ENCODE measurements at places on chromosomes 3 and 15.

GRCh38 chr3:21662403-21662802 is 88.6 kb downstream of the ZNF385D start:
- DNase-seq: no peak

DNA sequence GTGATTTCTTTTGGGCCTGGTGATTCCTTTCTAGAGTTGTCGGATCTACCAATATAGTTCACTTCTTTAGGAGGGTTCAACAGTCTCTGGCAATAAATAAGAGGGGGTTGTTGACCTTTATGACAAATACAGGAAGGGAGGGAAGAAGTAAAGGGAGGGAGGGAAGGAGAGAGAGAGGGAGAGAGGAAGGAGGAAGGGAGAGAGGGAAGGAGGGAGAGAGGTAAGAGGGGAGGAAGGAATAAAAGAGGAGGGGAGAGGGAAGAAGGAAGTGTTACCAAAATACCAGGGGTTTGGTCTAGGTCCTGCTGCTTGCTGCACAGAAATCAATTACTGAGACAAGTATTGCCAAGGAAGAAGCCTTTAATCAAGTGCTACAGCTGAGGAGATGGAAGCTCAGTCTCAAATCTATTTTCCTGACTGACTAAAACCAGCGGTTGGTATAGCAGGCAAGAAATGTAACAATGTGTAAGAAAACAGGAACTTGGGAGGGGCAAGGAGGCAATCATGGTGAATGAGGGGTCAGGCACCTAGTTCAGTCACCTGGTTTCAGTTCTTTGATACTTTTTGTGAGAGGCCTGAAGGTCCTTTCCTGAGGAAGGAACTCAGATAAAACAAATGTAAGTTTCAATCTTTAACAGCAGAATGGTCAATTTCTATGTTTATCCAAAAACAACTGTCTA is 14.1 kb upstream of the TMEM40 start:
- DNase-seq: no peak

DNA sequence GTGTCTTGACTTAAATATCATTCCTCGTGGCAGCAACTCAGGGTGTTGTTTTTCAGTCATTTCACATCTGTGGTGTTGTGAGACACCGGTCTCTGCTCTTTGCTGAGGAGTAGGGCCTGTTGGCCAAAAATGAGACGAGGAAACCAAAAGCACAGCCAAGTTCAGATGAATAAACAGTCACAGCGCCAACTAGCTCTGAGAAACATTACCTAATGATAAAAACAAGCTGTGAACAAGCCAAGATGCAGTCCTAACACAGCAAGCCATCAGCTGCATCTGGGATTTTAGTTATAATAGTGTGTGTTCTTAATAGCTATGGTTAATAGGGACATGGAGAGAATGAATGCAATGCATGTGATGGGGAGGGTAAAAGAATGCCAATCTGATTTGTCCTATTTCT is 843.4 kb upstream of the DPPA4 start:
- DNase-seq: no peak

GRCh38 chr3:69542089-69542804 is 156.4 kb upstream of the FRMD4B start:
- DNase-seq: peak; percentile 41

GRCh38 chr3:21876782-21877181 is 125.8 kb upstream of the ZNF385D start:
- no peak for DNase-seq

- DNase-seq: no peak
Measured at GRCh38 chr15:96406701-96407100, 76.2 kb downstream of the NR2F2 start.

DNA sequence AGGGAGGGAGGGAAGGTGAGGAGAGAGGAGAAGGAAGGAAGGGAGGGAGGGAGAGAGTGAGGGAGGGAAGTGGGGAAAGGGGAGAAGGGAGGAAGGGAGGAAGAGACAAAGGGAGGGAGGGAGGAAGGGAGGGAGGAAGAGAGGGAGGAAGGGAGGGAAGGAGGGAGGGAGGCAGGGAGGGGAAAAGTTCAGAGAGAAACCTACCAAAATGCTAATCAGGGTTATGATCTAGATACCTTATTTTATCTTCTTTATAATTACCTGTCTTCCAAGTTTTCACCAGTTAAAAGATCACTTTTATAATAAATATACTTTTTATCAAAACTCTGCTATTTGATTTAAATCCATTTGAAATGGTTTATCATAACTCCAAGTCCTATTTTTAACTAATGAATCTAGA is 44.4 kb downstream of the FAM174B start:
- DNase-seq: no peak

DNA sequence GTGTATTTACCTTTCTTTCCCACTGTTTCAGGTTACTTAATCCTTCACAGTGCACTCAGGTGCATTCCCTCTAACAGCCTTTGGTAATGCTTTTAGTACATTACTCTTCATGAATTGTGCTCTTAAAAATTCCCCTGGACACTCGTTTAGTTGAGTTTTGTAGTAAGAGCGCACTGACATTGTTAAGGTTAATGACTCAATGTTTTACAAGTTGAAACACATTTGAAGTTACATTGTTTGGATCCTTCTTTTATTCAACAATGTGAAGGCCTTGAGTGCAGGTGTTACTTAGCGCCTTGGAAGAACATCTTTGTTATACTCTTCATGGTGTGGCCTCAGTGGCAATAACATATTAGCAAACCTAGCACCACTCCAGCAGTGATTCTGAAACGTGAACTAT is 739.6 kb downstream of the NAALADL2 start:
- DNase-seq: no peak

- DNase-seq: no peak
Measured at GRCh38 chr15:83695901-83696425, 42.0 kb downstream of the ADAMTSL3 start.

DNA sequence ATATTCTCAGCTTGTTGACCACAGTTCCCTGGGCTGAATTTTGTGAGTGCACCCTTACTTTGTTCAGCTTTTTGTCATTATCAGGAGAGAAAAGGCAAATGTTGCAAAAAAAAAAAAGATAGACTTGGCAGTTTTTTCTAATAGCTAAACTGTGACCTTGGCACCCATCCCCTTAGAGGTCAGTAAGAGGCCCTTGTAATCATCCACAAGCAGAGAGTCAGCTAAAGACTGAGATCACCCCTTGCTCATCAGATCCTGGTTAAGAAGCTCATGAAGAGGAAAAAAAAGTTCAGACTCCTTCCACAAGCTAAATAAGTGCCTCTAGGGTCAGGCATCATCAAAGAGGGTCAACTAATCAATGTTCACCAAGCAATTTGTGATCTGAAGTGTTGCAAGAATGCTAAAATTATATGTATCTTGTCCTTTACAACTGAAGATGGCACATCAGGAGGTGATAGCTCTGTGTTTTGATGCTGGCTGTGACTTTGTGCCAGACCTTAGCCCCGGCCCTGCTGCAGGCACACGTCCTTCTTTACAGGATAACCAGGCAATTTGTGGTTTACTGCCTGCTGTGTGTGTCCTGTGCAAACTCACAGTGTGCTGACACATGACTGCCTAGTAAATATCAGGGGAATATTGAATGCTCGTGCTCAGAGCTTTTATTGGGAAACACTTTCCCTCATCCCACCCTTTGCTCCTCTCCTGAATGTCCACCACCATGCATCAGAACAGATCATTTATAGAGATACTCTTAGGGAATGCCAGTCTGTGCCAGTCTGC is 262.9 kb downstream of the IL5RA start:
- DNase-seq: no peak

All from C1 segment of cervical spinal cord (tissue), 14 donors.